ENCODE measurements at places on chromosomes 7 and 10. TPM values are rescaled to one million over a fixed set of nuclear protein-coding genes. Genes with fewer than 3 reads are reported as not detected.
A peak's percentile ranks its signal among the peaks of the same experiment; 100 is the strongest.

- H3K27ac ChIP-seq, result no peak overlapping the region
- no peak overlapping the region for H3K4me3 ChIP-seq
- no peaks in the 10 kb centered on the region for H3K36me3 ChIP-seq
- no peak for DNase-seq
- no peaks in the 10 kb centered on the region for H3K27me3 ChIP-seq
- no peaks in the 10 kb centered on the region for H3K4me1 ChIP-seq
These were observed 19.6 kb downstream of the SEMA3E start for GRCh38 chr7:83629117-83629880.

- peak overlapping the region; percentile 59 for H3K4me3 ChIP-seq
- no peak overlapping the region for H3K27ac ChIP-seq
- H3K27me3 ChIP-seq, result peaks cover 41% of the 10 kb centered on the region
- peaks cover 10% of the 10 kb centered on the region for H3K36me3 ChIP-seq
- H3K4me1 ChIP-seq, result peaks cover 10% of the 10 kb centered on the region
These were observed 535.4 kb upstream of the GALNT17 start for GRCh38 chr7:70596598-70596913.

DNA sequence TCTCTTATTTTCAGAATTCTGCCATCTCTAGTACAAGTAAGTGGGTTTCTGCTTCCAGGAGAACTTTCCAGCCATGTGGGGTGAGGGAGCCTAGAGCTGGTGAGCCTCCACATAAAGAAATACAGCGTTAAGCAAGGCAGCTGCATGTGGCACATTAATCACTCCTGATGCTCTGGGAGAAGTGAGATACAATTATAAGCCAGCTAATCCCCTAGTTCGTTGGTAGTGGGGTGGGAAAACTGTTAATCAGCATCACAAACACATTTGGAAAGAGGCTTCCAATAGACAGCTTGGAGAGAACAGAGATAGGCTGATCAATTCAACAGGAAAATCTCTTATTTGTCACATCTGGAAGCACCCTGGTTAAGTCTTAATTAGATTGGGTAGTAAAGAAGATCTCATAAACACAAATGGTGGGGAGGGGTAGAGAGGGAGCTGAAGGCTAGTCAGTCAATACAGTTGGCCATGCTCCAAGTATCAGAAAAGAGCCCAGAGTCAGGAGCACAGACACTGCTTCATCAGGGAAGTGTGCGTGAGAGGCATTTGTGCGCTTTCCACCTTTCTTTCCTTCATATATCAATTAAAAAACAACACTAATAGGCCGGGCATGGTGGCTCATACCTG is 130.6 kb downstream of the SORCS1 start:
- no peak overlapping the region for H3K4me3 ChIP-seq
- H3K27ac ChIP-seq, result no peak overlapping the region
- H3K36me3 ChIP-seq, result no peaks in the 10 kb centered on the region
- no peak for DNase-seq

- no peak for DNase-seq
- peaks cover 37% of the 10 kb centered on the region for H3K27me3 ChIP-seq
- no peaks in the 10 kb centered on the region for H3K4me1 ChIP-seq
- H3K27ac ChIP-seq, result no peak overlapping the region
These were observed 400.3 kb upstream of the PRKCQ start for GRCh38 chr10:6980353-6980752.

- no peak overlapping the region for H3K4me3 ChIP-seq
- peaks cover 54% of the 10 kb centered on the region for H3K36me3 ChIP-seq
- no peaks in the 10 kb centered on the region for H3K4me1 ChIP-seq
These were observed 140.7 kb downstream of the SLC25A13 start for GRCh38 chr7:96181174-96181573.

DNA sequence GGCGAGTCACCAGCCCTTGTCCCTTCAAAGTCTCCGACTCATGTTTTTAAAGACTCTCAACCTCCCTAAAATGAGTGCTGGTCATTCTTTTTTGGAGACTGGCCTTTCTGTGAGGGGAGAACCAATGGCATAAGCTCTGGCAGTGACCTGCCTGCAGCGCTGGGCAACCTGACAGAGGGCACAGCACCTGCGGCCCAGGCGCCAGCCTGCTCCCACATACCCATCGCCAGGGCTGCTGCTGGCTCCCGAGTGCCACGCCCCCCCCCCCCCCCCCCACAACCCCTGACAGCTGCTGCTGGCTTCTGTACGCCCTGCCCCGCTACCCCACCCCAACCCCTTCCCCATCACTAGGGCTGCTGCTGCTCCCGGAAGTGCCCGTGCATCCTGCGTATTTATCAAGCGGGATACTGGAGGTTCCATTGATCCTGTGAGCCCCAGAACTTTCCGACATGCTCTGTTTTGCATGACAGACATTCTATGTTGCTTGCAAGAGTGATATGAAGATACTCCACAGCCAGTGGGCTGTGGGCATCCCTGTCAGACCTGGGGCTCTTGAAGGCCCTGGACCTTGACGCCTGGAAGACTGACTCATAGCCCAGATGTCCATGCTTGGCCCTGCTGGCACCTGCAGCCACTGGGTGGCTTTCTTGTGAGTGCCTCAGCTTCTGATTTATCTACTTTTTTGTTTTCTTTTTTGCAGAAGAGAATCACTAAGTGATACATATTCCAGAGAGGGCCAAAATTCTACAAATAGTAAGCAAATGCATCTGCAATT is 243.9 kb downstream of the ZMYND11 start:
- DNase-seq, result no peak
- peaks cover 14% of the 10 kb centered on the region for H3K4me1 ChIP-seq
- no peaks in the 10 kb centered on the region for H3K27me3 ChIP-seq
- H3K4me3 ChIP-seq, result no peak overlapping the region
- peaks cover 61% of the 10 kb centered on the region for H3K36me3 ChIP-seq

GRCh38 chr7:29328045-29328444 is 133.5 kb downstream of the CHN2 start:
- DNase-seq, result no peak
- H3K36me3 ChIP-seq, result no peaks in the 10 kb centered on the region
- peaks cover 24% of the 10 kb centered on the region for H3K4me1 ChIP-seq
- H3K27me3 ChIP-seq, result no peaks in the 10 kb centered on the region
- H3K4me3 ChIP-seq, result no peak overlapping the region

- no peak overlapping the region for H3K27ac ChIP-seq
- no peak overlapping the region for H3K4me3 ChIP-seq
- no peak for DNase-seq
- H3K4me1 ChIP-seq, result no peaks in the 10 kb centered on the region
These were observed 181.3 kb downstream of the SDK1 start for GRCh38 chr7:3482147-3482921.

- peak overlapping the region; percentile 77 for H3K4me3 ChIP-seq
- peak; percentile 54 for DNase-seq
- peaks cover 54% of the 10 kb centered on the region for H3K4me1 ChIP-seq
- no peaks in the 10 kb centered on the region for H3K36me3 ChIP-seq
- no peaks in the 10 kb centered on the region for H3K27me3 ChIP-seq
These were observed 1.4 kb downstream of the RHEB start for GRCh38 chr7:151518105-151518946.

DNA sequence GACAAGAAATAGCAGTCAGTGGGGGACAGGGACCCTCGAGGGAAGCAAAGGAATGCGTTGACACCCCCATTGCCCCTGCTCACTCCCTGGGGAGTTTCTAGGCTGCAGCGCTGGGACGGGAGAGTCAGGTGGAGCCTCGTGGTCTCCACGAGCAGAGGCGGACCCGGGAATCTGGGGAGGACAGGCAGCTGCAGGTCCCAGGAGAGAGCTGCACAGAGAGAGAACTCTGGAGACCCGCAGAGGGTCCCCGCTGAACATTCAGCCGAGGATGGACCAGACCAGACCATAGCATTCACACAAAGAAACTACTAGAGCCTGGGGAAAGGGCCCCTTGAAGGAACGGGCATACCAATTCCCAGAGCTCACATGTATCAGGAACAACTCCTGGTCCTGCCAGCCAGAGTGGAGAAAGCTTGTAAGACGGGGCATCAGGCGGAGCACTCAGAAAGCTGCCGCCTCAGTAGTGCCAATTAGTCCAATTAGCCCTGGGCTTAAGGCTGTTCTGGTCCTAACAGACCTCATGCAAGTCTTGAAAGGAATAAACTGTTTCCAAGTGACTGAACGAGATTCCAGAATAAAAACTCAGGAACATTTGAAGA is 966.7 kb upstream of the ZNF722 start:
- H3K27me3 ChIP-seq, result no peaks in the 10 kb centered on the region
- H3K36me3 ChIP-seq, result no peaks in the 10 kb centered on the region
- H3K27ac ChIP-seq, result no peak overlapping the region
- H3K4me3 ChIP-seq, result no peak overlapping the region
- H3K4me1 ChIP-seq, result no peaks in the 10 kb centered on the region

- H3K36me3 ChIP-seq, result peaks cover 36% of the 10 kb centered on the region
- no peaks in the 10 kb centered on the region for H3K27me3 ChIP-seq
- peak; percentile 91 for DNase-seq
These were observed 1.5 kb downstream of the LZTS2 start for GRCh38 chr10:101000915-101001658.

GRCh38 chr10:3785851-3786271 is 852 bp upstream of the KLF6 start:
- no peaks in the 10 kb centered on the region for H3K27me3 ChIP-seq
- peaks cover 11% of the 10 kb centered on the region for H3K36me3 ChIP-seq
- peak overlapping the region; percentile 87 for H3K4me3 ChIP-seq
- no peak for DNase-seq
- H3K27ac ChIP-seq, result peak overlapping the region; percentile 99
- H3K4me1 ChIP-seq, result peaks cover 53% of the 10 kb centered on the region

DNA sequence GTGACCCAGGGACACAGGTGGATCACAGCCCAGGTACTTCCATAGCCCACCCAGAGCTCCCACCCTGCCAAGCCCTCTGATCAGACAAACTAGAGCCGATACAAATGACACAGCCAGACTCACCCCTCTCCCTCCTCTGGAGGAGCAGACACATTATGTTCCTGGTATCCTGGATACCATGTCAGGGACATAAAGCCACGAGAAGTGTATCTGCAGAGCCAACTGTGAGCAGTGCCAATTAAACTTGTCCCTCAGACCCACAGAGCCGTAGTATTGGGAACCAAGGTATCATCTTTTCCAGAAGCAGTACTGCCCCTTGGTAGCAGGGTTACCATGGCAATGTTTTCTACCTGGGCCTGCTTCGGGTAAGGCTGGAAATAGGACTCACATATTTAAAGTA is 47.3 kb upstream of the CPXM2 start:
- DNase-seq, result no peak
- no peaks in the 10 kb centered on the region for H3K4me1 ChIP-seq
- no peak overlapping the region for H3K27ac ChIP-seq
- no peak overlapping the region for H3K4me3 ChIP-seq
- H3K36me3 ChIP-seq, result no peaks in the 10 kb centered on the region
- peaks cover 32% of the 10 kb centered on the region for H3K27me3 ChIP-seq

GRCh38 chr7:73427902-73428787 is 5.4 kb upstream of the FZD9 start:
- H3K4me3 ChIP-seq, result no peak overlapping the region
- H3K4me1 ChIP-seq, result peaks cover 11% of the 10 kb centered on the region
- peaks cover 65% of the 10 kb centered on the region for H3K27me3 ChIP-seq
- DNase-seq, result no peak
- no peaks in the 10 kb centered on the region for H3K36me3 ChIP-seq
- H3K27ac ChIP-seq, result no peak overlapping the region

DNA sequence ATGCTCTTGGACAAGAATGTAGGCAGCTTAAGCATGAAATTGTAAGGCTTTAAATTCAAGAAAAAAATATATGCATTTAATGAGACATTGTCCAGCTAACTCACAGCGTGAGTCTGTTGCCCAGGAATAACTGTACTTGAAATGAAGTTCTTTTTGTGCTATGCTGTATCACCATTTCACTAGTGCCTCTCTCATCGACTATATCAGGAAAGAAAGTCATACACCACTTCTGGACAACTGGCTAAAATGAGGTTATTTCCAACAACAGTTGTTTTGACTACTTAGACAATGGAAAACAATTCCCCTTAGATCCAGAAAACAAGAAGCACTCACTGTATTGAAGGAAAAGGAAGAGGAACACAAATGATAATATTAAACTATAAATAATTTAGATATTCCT is 251.8 kb downstream of the CRPPA start:
- H3K4me3 ChIP-seq, result no peak overlapping the region
- H3K4me1 ChIP-seq, result peaks cover 14% of the 10 kb centered on the region
- peak overlapping the region; percentile 50 for H3K27ac ChIP-seq

DNA sequence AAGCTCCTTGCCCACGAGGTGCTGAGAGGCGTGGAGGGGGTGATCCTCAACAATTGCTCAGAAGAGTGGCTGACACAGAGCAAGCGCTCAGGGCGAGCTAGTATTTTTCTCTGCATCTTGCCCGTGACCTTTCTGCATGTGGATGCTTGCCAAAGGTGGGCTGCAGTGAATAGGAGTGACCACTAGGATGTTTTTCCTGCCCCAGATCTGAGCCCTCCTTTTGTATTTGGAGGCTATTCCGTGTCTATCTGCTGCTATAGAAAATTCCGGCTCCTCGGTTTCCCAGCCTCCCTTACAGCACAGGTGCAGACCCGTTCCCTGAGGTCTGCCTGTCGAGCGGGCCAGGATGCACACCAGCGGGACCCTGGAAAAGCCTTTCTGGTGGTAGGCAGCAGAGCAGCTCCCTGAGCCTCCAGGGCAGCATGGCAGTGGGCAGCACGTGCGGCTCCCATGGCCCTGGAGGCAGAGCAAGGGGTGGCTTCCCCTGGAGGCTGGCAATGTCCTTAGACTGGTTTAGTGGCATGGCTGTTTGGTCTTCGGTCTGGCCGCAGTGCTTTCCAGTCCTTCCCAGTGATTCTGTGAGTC is 145.1 kb upstream of the PCBD1 start:
- H3K36me3 ChIP-seq, result no peaks in the 10 kb centered on the region
- DNase-seq, result no peak
- peaks cover 12% of the 10 kb centered on the region for H3K4me1 ChIP-seq
- no peak overlapping the region for H3K4me3 ChIP-seq
- no peaks in the 10 kb centered on the region for H3K27me3 ChIP-seq

DNA sequence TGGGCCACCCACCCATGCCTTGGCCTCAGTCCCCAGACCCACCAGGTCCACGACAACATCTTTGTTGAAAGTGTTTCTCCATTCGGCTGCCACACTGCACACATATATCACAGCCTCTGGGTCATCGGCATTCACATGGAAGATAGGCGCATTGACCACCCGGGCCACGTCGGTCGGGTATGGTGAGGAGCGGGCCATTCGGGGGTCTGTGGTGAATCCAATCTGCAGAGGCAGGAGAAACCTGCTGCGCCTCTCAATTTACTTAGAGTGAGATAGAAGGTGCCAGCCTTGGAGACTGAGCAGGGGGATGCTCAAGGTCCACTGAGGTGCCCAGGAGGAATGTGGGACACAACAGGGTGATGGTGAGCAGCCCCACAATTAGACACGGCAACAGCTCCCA is 16.4 kb downstream of the OGDHL start:
- no peaks in the 10 kb centered on the region for H3K4me1 ChIP-seq
- no peak for DNase-seq
- no peak overlapping the region for H3K4me3 ChIP-seq
- H3K36me3 ChIP-seq, result no peaks in the 10 kb centered on the region
- H3K27ac ChIP-seq, result no peak overlapping the region
- H3K27me3 ChIP-seq, result peaks cover 2% of the 10 kb centered on the region

LRRC4 gene
- 4.4 TPM for total RNA-seq

WDFY4 gene
- total RNA-seq, result 1.5 TPM

TMEM270 gene
- total RNA-seq, result not detected

ANKRD30A gene
- total RNA-seq, result not detected

HOXA3 gene
- not detected for total RNA-seq

OR2A7 gene
- total RNA-seq, result 0.16 TPM

ERVW-1 gene
- not detected for total RNA-seq

SLC39A12 gene
- not detected for total RNA-seq

ZPBP gene
- not detected for total RNA-seq
